ENCODE measurements at places on chromosomes 16 and 17. TPM values are rescaled to one million over a fixed set of nuclear protein-coding genes. Genes with fewer than 3 reads are reported as not detected.

GRCh38 chr17:68775969-68776368 is 174.8 kb upstream of the FAM20A start:
- DNase-seq: no peak
- no peaks in the 10 kb centered on the region for H3K36me3 ChIP-seq
- H3K4me3 ChIP-seq: no peak overlapping the region
- peaks cover 4% of the 10 kb centered on the region for H3K4me1 ChIP-seq

- no peak overlapping the region for H3K4me3 ChIP-seq
- H3K36me3 ChIP-seq: no peaks in the 10 kb centered on the region
- no peak for DNase-seq
Observed at GRCh38 chr17:5592382-5592781, 8.1 kb upstream of the NLRP1 start.

The SLFN14 gene
- polyA plus RNA-seq: 0.21 TPM

The ITGA2B gene
- 1.1 TPM for polyA plus RNA-seq

The KRTAP3-2 gene
- polyA plus RNA-seq: not detected
